Activated CD4-positive, alpha-beta memory T cell treated with anti-CD3 and anti-CD28 coated beads, Interleukin-2, amount 10 ng/mL, durations not matched to agents 7 days and 5 days (primary cell): ENCODE measurements at places on chromosomes 16 and 17. TPM values are rescaled to one million over a fixed set of nuclear protein-coding genes. Genes with fewer than 3 reads are reported as not detected.

- DNase-seq: no peak
Observed at GRCh38 chr17:57434361-57434760, 178.0 kb downstream of the MSI2 start.

GRCh38 chr17:80957461-80957941, 34.1 kb upstream of the CHMP6 start:
- no peak for DNase-seq

GRCh38 chr17:14902297-14902696, 362.8 kb downstream of the PMP22 start:
- DNase-seq: no peak

DNA sequence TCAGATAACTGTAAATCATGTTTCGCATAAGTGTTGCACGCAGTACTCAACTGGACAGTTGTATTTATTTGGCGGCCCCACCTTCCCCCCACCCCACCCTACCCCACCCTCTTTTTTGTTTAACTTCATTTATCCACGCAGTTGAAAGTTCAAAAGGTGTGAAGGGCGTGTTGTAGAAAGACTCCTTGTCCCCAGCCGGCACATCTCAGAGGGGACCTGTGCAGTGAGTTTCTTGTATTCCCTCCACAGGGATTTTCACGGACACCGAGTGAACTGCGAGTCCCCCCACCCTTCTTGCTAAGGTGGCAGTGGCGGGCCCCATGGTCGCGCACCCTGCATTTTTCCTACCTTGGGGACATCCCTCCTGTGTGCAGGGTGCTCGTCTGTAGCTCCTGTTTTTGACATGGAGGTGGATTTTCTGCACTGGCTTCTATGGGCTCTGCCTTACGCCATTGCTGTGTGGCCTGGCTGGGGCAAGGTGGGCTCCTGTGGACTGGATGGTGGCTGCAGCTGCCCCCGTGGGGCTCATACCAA, 36.2 kb downstream of the ADCY7 start:
- no peak for DNase-seq

Gene CIITA
- total RNA-seq: 48.9 TPM

Gene CLDN6
- total RNA-seq: not detected

Gene CD19
- not detected for total RNA-seq

DNA sequence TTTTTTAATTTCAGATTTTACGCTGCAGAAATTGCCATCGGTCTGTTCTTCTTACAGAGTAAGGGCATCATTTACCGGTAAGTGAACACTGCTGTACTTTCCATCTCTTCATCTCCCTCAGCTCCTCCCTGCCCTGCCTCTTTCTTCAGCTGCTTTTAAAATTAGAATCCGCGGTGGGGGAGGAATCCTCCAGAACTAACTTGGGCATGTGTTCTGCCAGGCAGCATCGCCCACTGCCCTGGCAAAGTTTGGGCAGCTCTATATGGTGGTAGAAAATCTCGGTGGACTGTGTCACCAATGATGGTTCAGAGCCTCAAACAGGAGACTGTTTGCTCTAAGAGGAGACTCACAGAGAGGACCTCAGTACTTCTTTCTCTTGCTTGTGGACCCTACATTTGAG, 81.6 kb upstream of the CACNG3 start:
- DNase-seq: no peak

DNA sequence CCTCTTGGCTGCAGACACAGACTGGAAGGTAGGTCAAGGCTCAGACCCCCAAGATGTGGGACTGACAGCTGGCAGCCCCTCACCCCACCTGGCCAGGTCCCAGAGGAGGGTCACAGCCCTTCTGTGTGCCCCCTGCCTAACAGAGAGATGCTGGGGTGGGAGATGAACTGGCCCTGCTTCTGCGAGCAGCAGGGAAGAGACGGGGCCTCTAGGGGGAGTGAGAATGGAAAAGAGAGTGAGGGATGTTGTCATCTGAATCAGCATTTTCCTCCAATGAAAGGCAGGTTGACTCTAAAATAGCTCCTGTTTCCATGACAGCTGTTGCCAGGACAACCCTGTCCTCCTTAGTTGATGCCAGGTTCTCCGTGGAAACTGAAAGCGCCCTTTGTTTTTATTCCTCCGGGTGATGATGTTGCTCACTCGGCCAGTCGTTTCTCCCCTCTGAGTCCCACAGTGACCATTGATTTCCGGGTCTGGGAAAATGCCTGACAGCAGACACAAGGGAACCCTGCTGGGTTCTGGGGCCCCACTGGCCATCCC, 4.9 kb upstream of the NDRG4 start:
- DNase-seq: peak; percentile 72

Gene TMEM238L
- not detected for total RNA-seq

GRCh38 chr17:61587807-61588660, 3.0 kb downstream of the NACA2 start:
- DNase-seq: no peak

- no peak for DNase-seq
Observed at GRCh38 chr16:70664325-70665112, 18.2 kb downstream of the IL34 start.

DNA sequence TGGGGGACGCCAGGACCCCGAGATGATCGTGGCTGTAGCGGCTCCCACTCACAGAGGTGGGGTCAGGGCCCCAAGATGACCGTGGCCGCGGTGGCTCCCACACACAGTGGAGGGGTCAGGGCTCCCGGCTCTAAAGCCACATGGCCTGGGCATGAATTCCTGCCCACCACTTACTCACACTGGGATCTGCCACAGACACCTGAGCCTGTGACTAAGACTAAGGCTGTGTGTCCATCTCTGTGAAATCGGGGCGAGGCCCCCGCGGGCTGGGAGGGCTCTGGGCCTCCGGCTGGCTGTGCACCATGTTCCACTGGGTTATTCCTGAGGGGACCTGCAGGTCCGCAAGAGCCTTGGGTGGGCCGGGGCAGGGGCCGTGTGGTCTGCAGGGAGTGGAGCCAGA, 18.5 kb downstream of the ZFPM1 start:
- DNase-seq: no peak

GRCh38 chr17:73952480-73953205, 250.8 kb upstream of the RPL38 start:
- DNase-seq: peak; percentile 50

GRCh38 chr17:15363702-15364101, 22.3 kb upstream of the TEKT3 start:
- no peak for DNase-seq

DNA sequence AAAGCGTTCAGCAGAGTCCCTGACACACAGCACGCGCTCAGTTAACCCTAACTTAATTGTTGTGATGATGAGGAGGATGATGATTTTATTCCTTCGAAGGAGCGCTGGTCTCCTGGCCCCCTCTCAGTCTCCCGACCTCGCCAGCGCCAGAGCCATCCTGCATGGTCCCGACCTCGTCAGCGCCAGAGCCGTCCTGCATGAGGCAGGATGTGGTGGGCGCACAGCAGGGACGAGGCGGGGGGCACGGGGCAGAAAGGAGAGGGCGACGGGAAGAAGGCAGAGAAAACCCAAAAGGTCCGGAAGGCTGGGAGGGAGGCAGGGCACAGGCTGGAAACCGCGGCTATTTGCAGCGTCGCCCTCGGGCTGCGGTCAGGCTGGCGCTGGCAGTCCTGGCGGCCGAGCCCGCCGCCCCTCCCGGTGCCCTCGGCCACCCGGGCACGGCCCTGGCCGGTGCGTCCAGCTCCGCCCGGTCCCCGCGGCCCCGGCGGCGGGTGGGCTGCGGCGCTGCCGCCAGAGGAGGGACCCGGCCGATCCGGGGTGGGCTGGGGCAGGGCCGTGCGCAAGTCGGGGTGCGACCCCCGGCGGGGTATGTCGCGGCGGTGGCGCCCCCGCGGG, 3.0 kb upstream of the TAC4 start:
- DNase-seq: peak; percentile 26

- DNase-seq: peak; percentile 66
Observed at GRCh38 chr17:61635913-61636432, 45.0 kb upstream of the NACA2 start.

DNA sequence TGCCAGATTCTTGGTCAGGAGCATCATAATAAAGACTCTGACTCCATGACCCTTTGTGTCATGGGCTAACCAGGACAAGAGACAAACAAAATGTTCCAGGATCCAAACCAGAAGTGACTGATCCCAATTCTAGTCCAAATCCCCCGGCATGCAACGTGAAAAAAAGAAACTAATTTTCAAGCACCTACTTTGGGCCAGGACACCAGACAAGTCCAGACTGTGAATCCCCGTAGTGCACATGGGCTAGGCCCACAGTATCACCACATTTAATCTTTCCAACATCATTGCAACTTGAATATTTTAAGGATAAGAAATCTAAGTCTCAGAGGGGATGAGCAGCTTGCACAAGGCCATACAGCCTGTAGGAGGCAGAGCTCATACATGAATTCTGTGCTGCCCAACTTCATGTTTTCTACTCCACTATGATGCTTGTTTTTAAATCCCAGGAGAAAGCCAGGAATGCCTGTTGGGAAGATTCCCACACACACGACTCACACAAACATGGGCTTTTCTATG, 365.7 kb downstream of the NPIPA8 start:
- no peak for DNase-seq

DNA sequence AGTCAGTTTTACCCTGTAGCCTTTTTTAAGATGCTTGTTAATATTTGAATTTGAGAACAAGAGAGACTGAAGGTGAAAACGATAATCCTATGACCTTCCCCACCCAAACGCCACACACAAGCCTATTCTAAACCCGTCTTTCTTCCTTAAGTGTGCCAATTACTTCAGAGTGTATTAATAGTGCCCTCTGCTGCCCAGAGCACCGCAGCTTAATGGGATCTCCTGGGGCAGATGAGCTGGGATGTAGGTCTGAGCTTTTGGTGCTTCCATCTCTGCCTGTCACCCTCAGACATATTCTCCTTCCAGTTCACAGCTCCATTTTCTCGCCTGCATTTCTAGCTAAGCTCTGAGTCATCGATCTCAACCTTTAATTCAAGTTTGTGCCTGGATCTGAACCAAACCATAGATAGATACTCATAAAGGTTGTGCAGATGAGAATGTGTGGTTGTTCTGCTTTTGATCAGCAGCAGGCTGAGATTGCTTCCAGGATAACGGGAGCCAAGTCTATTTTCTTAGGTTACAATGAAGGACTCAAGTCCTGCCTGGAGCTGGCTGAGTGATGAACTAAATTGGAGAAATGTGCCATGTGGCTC, 46.4 kb upstream of the CDH13 start:
- no peak for DNase-seq

Gene ZFHX3
- total RNA-seq: 0.38 TPM

Gene AURKB
- 160 TPM for total RNA-seq

DNA sequence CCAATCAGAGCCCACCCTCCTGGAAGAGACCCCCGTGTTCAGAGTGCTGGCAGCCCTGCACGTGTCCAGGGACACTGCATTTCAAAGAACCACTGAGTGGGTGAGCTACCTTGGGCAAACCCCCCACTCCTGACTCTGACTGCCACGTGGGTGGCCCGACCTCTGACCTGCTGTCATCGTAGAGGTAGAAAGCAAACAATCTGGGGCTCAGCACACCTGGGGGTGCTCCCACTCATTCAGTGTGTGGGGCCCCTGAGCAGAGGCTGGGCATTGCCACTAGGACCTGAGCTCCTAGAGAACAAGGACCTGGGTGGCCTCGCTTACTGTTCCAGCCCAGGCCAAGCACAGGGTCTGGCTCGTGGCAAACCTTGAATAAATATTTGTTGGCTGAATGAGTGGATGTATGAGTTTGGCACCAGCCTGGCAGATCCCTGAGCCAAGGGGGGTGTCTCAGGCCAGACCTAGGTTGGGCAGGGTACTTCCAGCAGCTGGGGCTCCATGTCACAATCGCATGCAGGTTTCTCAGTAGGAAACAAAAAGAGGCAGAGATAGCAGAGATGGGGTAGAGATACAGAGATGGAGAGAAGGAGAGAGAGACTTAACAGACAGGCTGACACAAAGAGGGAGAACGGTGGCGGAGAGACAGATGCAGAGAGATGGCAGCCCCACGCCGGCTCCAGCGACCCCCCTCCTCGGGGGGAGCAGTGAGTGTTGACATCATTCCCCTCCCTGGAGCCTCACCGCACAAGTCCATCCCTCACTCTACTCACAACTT, 5.4 kb upstream of the DRC7 start:
- no peak for DNase-seq

DNA sequence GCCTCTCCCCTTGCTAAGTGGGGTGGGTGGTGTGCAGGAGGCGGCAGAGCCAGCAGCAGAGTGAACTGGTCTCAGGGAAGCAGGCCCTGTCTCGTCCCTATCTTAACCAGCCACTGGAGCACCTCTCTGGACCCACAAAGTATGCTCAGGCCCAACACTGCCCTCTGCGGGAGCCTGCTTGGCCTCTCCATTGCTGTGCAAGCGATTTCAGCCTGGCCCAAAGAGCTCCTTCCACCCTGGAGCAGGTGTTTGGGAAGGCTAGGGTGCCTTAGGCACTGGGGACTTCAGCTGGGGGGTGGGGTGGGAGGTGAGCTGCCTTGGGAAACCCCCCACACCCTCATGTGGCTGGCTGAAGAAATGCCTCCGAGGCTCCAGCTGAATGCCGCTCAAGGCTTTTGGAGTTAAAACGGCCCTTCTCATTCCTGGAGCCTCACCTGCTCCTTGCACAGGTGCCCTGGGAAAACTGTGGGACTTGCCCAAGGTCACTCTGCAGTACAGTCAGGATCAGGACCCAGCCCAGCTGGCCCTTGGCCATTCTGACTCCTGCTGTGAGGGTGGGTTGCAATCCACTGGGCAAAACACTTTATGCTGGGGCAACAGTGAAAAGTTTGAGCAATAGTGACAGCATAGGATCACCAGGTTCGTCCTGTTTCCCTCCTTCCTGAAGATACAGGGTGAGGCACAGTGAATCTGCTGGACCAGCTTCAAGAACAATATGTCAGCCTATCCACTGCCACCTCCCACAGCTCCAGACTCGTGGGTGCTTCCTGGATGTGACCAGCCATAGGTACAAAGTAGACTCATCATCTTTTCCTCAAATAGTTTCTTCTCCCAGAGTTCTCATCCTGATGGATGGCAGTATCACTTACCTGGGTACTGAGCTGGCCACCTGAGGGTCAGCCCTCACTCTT, 5.9 kb upstream of the UBE2O start:
- no peak for DNase-seq

Gene TBC1D26
- total RNA-seq: not detected
